Stimulated activated CD8-positive, alpha-beta memory T cell treated with anti-CD3 and anti-CD28 coated beads, Interleukin-4, amount 100 ng/mL, for 4 hours (primary cell): ENCODE measurements at places on chromosomes 7 and 10.

GRCh38 chr10:28719789-28720436 is 42.6 kb downstream of the BAMBI start:
- DNase-seq, result no peak

GRCh38 chr7:1724118-1724910 is 54.2 kb downstream of the ELFN1 start:
- DNase-seq, result no peak

DNA sequence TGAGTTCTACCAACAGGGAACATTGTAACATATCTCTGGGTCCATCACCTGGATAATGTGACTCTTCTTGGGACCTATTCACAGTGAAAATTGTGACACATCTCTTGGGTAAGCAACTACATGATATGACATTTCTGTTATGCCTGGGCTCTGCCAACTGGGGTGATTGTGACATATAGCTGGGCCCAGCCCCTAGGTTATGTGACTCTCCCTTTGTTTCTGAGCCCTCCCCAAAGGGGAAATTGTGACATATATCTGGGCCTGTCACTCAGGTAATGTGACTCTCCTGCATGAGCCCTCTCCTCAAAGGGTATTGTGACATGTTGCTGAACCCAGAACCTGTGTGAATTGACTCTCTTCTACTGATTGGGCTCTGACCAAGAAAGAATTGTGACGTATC is 22.4 kb upstream of the ZNF107 start:
- DNase-seq, result no peak

DNA sequence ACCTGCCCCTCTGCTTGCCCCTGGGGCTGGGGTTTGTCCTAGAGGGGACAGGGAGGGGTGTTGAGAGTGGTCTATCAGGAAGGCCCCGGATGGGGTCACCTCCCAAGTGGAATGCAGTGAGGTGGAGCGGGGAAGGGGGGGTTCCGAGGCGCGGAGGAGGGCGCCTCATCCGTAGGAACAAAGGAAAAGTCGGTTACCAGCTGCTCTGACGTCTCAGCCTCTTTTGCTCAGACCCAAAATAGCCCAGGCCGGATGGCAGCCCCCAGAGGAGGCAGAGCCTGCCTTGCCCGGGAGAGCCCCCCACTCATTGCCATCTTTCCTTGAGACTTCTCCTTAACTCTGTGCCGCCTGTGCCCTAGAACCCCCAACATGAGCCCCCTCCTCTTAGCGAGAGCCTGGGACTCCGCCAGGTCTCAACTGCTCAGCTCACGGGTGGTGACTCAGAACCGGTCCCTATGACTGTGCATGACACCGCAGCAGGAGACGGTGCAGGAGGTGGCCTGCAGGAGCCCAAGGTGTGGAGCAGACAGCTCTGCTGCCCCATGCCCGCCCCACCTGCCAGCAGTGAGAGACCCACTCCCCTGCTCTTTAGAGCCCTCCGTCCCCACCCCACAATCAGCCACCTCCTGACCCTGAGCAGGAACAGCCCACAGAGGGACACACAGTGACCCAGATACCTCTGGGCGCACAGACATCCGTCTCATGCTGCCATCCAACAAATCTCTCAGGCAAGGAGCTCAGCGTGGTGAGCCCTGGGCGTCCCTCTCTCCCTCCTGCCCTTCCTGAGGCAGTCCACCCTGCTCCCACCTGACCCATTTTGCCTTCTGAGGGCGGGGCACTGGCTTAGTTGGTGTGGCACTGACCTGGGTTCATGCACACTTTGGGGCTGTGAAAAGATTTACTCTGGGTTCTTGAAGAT is 13.1 kb downstream of the STX1A start:
- no peak for DNase-seq

GRCh38 chr10:74018241-74018640 is 20.3 kb downstream of the VCL start:
- DNase-seq, result no peak
